ENCODE measurements at places on chromosomes 2 and 18. TPM values are rescaled to one million over a fixed set of nuclear protein-coding genes. Genes with fewer than 3 reads are reported as not detected.

Gene PLGLB2
- 0.20 TPM for total RNA-seq

Gene CXCR1
- total RNA-seq, result 0.72 TPM

Gene EGR4
- total RNA-seq, result not detected

Gene DLX2
- total RNA-seq, result not detected

Gene MBOAT2
- 108 TPM for total RNA-seq

Gene FOXI3
- total RNA-seq, result not detected

Gene SIX3
- not detected for total RNA-seq

Gene PROKR1
- total RNA-seq, result not detected

Gene GPR155
- 3.7 TPM for total RNA-seq

Gene AKAIN1
- not detected for total RNA-seq

Gene STK25
- total RNA-seq, result 82.4 TPM
